Astrocyte of the cerebellum (primary cell): ENCODE measurements at places on chromosomes 4 and X.

DNA sequence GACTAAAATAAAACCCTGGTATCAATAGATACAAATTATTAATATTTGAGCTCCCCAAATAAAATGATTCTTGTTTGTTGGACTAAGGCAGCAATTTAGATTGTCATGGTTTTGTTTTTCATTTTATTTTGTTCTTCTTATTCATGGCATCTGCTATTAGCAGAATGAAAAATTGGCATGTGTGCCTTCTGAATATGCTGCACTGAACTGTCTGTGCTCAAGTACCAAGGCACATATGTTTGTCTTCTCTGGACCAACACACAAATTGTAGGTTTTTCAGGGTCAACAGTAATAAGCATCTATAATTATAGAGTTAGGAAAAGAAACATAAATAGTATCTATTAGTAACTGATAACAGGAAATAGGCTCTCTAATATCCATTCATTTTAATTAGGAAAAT, 121.1 kb downstream of the BANK1 start:
- no peak for DNase-seq

DNA sequence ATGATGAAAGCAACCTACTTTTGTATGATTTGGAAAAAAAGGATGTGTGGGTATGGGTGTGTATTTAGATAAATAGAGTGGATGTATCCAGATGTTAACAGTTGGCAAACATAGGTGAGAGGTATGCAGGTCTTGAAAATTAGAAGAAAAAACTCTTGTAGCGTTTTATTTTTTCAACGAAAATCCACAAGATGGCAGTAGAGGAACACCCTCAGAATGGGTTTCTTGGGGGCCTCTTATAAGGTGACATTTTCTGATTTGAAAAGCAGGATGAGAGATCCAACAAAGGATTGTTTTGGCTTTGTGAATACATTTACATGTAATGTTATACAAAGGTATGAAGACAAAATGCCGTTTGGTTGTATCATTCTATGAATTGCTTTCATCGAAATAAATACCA, 68.3 kb downstream of the FMR1NB start:
- peak; percentile 31 for DNase-seq

DNA sequence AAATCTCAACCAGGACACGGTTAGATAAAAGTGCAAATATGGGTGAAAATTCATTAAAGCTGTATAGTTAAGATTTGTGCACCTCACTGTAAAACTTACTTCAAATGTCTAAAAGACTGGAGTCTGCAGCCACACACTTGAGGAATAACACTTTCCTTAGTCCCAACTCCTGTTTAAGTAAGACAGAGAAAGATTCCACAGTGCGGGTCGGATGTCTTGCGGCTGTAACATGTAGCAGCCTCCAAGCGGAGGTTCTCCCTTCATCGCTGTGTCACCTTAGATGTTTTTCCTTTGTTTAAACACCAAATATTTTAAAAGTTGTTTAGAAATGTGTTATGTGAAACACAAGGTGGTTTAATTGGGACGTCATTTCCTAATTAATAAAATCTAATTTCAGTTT, 905 bp upstream of the MAEA start:
- DNase-seq, result no peak

- no peak for DNase-seq
These were observed 5.2 kb downstream of the SPATA4 start for GRCh38 chr4:176189891-176190795.

- DNase-seq, result peak; percentile 4
These were observed 981.9 kb upstream of the TENM3 start for GRCh38 chr4:181261279-181261678.

DNA sequence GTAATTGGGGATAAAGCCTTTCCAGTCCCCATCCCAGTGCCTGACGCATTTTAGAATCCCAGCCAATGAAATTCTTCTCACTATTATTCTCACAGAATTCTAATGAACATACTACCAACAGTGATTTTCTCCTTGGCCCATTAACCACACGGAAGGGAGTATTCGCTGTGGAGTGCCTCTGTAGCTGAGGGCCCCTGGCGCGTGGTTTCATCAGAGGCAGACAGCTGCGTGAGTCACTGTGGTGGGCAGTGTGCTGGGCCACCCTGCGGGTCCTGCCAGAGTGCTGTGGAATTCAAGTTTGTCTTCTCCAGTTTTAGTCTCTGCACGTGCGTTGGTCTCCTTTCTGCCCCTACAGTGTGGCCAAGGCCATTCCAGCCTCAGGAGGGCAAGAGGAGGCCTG, 335.4 kb upstream of the FAT1 start:
- DNase-seq, result no peak

DNA sequence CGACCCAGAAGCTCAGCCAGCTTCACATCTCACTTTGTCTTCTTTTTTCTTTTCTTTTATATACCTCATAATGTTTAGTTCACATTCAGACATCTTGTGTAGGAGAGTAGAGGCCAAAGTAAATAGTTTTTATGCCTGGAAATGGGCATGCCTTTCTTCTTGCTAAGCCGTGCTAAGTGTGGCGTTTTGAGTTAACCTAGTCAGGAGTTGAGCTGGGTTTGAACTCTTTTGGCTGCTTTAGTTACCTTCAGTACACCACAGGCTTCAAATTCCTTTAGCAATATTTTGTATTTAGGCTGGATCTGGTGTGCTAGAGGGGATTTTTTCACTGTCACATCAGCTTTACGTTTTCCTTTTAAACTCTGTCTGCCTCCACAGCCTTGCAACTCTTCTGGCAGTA, 300.8 kb downstream of the ZNF674 start:
- DNase-seq, result no peak

GRCh38 chr4:140944199-140944515, 188.0 kb upstream of the TBC1D9 start:
- peak; percentile 80 for DNase-seq

DNA sequence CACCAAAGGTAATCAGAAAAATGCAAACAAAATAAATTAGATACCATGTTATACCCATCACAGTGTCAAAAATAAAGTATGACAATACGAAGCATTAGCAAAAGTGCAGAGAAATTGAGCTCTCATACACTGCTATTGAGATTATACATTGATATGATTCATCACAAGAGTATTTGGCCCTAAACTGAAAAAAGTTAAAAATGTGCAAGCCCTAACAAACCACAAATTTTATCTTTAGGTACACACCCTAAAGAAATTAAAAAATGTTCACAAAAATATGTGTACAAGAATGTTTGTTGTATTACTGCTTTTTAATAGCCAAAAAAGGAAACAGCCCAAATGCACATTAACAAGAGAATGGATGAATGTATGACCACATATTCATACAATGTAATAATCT, 137.9 kb upstream of the MAGEA10 start:
- no peak for DNase-seq

DNA sequence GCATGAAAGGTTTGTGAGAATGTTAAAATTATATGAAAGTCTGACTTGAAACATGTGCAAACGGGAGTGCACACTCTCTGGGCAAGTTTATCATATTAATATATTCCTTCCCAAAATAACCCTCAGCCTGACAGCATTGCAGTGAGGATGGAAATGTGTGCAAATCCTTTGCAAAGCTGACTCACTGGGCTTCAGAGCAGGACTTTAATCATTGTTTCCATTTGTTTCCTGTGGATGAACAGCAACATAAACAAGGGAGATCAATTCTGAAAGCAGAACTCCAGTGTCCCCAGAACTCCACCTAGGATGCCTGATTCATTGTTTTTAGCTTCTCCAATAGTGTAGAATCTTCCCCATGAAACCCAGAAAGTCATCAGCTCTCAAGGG, 32.9 kb downstream of the SLC2A9 start:
- DNase-seq, result no peak

DNA sequence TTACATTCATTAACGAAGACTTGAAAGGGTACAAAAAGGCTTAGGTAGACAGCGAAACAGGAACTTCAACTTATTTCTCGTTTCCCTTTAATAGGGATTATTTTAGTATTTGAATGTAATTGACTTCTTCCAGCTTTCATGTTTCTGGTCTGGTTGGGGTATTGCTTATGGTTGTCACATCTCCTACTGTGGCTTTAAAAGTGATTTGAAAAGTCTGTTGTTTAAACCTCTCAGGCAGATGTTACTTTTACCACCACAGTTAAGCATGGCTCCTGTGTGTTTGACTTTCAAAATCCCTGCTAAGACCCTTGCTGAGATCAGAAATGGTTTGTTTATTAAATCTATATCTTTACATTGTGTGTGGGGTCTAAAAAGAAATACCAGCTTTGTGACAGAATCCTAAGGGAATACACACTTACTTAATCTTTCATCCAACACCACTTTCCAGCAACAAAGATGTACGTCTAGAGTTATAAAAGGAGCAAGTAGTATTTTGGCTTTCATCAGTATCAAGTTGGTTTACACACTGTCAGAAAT, 661.2 kb downstream of the FAT4 start:
- DNase-seq, result no peak
